ENCODE measurements at places on chromosomes 2 and 18.

GRCh38 chr2:15092181-15092580 is 459.7 kb downstream of the LRATD1 start:
- DNase-seq = no peak

GRCh38 chr2:191521608-191522208 is 156.2 kb upstream of the NABP1 start:
- no peak for DNase-seq

DNA sequence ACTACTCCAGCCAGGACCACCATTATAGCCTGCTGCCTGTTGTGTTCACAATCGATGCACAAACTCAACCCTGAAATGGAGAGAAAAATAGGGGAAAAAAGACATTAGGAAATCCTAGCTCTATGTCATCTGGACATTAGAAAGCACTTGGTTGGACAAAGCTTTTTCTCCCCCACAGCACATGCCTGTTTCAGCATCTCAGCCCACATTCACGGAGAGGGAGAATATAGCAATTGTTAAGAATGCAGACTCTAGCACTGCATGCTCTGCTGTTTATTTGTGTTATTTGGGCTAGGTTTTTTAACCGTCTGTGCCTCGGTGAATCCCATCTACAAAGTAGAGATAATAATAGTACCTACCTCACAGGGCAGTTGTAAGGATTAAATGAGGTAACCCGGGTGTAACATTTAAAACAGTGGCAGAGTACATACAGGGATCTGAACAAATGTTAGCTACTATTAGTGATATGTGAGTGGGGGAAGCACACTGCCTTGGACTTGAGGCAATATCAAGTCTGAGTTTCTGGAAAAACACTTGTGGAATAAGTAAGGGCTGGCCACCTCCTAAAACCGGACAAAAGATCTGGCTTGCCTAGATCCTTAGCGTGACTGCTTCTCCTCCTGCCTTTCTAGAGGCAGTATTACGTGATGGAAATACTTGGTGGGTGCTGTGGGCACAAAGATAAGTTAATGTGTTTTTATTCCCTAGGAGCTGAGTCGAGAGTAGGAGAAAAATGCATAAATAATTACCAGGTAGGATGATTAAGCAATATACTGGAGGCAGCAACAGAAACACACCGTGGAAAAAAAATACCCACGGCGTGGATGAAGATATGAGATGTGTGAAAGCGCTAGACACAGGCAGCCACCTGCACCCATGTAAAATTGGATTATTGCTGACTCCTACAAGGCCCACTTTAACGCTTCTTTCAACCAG is 1.0 kb upstream of the PPP1CB start:
- no peak for DNase-seq

DNA sequence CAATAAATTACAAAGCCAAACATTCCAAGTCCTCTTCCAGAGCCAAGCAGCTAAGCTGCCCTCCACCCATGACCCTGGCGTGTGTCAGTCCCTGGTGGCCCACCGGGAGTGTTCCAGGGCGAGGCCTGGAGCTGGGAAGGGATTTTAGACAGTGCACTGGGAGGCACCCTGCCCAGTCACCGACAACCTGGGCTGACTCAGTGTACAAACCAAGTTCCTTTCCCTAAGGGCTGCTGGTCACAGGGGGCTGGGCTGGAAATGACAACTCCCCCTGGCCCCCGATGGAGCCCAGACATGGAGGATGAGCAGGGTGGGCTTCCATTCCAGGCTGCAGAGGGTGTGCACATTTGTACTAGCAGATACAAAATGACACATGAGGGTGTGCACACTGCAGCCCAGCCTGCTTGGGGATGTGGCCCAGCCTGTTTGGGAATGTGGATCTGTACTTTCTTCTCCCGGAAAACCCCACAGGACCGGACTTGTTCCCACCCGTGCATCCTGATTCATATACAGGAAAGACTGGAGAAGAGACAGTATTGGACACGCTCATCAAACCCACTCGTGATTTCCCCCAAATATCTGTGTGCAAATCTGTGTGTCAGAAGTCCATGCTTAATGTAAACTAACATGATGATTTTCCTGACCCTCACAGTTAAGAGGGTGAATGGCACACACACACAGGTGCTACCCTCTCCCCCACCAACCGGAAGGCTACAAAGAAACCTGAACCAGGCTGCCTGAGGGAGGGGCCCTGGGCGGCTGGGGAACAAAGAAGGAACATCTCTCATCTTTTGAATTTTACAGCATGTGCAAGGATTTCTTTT is 58.9 kb downstream of the NDUFA10 start:
- no peak for DNase-seq

GRCh38 chr2:139217641-139218040 is 437.5 kb upstream of the NXPH2 start:
- DNase-seq = no peak

DNA sequence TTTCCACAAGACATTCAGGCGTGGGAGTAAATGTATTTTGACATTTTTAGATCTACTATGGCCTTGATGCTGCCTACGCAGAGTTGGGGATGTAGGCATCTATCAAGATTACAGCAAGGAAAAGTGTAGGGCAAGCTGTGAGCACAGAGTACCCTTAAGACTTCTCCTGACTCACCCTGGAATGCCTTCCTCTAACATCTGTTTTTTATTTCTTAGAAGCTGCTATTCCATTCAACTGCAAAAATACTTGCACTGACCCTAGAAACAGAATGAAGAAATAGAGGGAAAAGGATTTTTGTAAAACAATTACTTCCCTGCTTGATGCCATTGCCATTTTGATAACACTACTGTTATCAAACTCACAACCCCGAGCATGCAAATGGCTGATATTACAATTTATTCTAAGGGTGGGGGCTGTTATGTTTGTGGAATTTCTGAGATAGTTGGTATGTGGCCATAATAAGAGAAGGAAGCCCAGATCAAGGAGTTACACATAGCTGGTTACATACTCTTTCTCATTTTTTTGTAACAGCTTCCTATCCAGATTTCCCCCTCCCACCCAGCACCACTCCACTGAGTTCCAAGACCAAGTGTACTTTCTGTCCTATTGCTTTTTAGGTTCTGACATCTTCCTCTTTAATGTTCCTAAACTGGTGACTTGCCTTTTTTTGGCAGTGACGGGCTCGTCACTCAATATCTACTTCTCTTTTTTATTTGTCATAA is 6.0 kb upstream of the ROCK1 start:
- DNase-seq = no peak

DNA sequence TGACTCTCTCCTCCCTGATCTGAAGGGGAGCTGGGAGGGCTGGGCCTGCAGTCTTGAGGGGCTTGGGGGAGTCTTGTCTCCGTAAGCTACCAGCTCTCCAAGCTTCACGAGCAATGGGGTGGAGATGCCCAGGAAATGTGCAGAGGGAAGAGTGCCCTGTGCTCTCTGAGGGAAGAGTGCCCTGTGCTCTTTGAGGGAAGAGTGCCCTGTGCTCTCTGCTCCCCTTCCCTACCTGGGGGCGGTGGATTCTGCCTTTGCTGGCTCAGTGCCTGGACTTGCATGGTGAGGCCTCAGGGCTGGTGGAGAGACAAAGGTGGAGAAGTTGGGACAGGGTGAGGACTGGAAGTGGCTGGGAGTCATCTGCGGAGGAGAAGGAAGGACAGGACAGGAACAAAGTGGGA is 72.7 kb downstream of the TWIST2 start:
- no peak for DNase-seq

- DNase-seq = no peak
Measured at GRCh38 chr2:222709191-222709891, 37.9 kb downstream of the MOGAT1 start.

DNA sequence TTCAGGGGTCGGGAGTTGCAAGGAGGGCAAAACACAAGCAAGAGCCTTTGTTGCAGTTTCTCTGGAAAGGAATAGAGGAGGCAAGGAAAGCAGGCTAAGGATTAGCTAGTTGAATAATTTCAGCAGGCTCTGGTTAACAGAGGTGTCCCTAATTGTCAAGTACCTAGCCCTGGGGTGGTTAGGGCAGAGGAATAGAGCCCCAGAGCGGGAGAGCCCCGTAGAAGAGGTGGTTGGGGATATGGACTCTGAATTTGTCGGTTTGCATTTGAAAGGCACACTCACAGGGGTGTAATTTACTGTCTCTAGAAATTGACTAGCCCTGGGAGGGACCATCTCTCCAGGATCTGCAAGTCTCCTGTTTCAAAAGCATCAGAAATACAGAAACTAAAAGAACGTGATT is 1030.2 kb downstream of the TMEM182 start:
- DNase-seq = no peak

GRCh38 chr2:126676221-126677175 is 20.5 kb downstream of the GYPC start:
- no peak for DNase-seq

GRCh38 chr2:240423788-240424191 is 11.7 kb upstream of the GPC1 start:
- no peak for DNase-seq

- DNase-seq = no peak
Measured at GRCh38 chr2:84197901-84198300, 261.2 kb downstream of the SUCLG1 start.

DNA sequence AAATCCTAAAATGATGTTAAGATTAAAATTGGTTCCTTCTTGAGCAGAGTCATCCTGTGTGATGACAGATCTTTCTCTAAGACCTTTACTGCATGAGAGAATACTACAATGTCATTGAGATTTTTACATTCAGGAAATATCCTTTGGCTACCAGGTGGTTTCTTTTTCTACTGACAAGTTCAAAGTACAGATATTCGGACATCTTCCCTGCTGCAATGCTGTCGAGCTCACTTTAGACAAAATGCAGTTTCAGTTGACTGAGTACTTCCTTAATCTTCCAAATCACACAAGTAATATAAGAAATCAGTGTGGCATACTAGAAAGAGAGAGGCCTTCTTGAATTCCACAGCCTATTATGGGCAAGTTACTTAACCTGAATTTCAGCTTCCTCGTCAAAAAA is 207.9 kb upstream of the ACVR2A start:
- no peak for DNase-seq

GRCh38 chr2:63775191-63775590 is 66.5 kb upstream of the UGP2 start:
- no peak for DNase-seq

- no peak for DNase-seq
Measured at GRCh38 chr18:621291-622043, 24.7 kb downstream of the CLUL1 start.

- no peak for DNase-seq
Measured at GRCh38 chr2:165743442-165743841, 50.6 kb downstream of the GALNT3 start.

DNA sequence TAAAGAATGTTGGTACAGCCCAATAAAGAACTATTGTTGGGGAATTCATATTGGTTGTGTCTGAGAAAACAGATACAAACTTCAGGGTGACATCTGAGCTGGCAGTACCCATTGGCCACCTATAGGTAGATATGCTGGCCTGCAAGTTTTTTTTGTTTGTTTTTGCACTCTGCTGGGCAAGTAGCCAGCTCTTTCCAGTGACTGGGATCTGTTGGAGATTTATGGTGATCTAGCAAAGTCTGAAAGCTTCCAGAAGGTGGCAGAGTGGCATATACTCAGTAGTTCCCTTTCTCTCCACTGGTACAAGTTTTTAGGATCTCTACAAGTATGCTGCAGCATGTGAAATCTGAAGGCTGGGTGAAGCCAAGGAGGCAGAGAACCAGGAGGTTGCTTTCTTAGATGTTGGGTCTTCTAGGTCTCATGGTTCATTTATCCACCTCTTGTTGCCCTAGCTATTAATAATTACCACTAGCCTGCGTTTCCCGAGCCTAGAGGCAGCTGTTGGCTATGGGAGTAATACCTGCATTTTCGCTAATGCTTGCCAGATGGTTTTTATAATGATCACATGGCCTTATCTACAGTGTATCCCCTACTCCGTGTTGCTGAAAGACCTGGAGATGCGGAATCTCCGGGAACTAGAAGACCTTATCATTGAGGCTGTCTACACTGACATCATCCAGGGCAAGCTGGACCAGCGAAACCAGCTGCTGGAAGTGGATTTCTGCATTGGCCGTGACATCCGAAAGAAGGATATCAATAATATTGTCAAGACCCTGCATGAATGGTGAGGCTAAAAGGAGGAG is 9.5 kb downstream of the COPS7B start:
- no peak for DNase-seq

DNA sequence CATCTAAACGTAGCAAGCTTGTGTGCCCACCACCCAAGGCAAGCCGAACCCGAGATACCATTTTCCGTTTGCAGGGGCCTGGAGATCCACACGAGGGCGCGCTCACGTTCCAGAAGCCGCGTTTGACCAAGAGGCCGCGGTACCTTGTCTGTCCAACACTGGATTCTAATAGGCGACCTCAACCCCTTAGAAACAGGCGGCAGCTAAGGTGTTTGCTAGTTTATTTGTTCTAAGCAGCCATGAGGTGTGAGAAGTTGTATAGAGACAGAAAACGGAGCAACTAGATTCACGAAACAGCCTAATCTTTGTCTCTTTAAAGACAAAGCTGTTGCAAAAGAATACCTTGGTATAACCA is 4.2 kb downstream of the HOXD11 start:
- peak; percentile 83 for DNase-seq

GRCh38 chr2:134139611-134140010 is 114.3 kb upstream of the MGAT5 start:
- no peak for DNase-seq

DNA sequence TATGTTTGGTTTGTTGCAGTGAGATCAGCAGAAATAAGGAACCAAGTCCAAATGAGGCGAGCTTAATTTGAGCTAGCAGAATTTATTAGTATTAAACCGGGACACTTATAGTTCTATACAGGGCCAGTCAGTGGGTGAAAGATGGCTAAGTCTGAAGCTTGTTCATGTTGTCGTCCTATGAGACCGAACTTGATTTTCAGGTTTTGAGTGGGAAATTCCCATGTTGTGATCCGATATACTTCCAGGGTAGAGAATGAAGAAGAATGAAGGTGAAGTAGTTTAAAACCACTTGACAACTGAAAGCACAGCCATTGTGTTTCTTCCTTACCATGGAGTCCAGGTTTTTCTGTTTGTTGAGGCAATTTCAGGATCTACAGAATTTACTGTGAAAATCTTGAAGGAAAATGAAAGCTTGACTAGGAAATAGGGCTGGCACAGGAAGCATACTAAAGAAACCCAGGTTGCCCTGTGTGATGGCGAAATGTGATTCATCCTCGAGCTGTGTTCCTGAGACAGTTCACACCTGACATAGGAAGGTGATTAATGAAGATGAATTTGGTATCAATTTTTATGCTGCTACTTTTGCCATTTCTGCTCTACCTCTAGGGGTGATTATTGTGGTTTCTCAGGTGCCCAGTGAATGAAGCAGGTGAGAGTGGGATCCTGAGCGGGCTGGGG is 37.6 kb upstream of the MGAT5 start:
- no peak for DNase-seq

- DNase-seq = no peak
Measured at GRCh38 chr18:46291149-46291548, 187.0 kb downstream of the HAUS1 start.

DNA sequence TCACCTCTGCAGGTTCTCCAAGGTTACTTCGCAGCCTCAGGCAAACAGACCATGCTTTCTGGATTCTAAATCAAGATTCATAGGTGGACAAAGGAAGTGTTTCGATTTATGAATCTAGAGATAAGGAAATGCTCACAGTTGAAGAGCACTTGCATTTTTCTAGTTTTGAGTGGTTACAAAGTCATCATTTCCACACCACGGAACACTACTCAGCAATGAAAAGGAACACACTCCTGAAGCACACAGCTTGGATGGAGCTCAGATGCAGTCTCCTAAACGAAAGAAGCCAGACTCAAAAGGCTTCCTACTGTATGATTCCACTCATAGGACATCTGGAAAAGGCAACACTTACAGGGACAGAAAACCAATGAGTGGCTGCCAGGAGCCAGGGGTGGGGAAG is 31.7 kb downstream of the SDC1 start:
- DNase-seq = no peak

- no peak for DNase-seq
Measured at GRCh38 chr2:69798290-69798908, 31.1 kb upstream of the GMCL1 start.

GRCh38 chr2:75603477-75603876 is 42.7 kb upstream of the EVA1A start:
- no peak for DNase-seq
